Right lung (tissue), 10 donors: ENCODE measurements at places on chromosomes 16 and 17. TPM values are rescaled to one million over a fixed set of nuclear protein-coding genes. Genes with fewer than 3 reads are reported as not detected.

GRCh38 chr16:63581570-63581969, 1540.3 kb downstream of the CDH11 start:
- DNase-seq: no peak

DNA sequence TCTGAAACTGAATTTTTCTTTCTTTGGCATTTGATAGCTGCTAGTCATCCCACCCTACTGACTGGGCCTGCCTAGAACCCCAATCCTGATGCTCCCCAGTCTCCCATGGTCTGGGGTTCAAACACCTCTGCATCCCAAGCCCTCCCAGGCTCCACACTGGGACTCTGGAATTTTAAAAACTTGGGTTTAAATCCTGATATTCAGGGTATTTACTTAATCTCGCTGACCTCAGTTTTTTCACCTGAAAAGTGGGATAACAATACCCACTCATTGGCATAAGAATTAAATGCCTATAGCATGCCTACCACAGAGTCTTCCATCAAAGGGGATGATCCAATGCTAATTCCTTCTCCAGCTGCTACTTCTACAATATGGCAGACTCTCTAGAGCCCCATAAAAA, 264.4 kb downstream of the NPIPA8 start:
- no peak for DNase-seq

Gene TMIGD1
- polyA plus RNA-seq: not detected

Gene SLC13A2
- 0.14 TPM for polyA plus RNA-seq

DNA sequence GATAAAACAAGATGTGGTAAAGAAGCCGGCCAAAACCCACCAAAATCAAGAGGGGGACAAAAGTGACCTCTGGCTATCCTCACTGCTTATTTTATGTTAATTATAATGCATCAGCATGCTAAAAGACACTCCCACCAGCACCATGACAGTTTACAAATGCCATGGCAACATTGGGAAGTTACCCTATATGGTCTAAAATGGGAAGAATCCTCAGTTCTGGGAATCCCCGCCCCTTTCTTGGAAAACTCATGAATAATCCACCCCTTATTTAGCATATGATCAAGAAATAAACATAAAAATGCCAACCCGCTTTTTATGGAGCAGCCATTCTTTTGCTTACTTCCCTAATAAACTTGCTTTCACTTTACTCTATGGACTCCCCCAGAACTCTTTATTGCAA, 25.6 kb downstream of the CMTR2 start:
- DNase-seq: no peak

Gene HIGD1B
- polyA plus RNA-seq: 13.0 TPM

Gene QRICH2
- polyA plus RNA-seq: 5.9 TPM

Gene NAA60
- 48.0 TPM for polyA plus RNA-seq

Gene RCVRN
- polyA plus RNA-seq: 0.33 TPM
